ENCODE measurements at places on chromosomes 5 and 9.

- no peak for DNase-seq
Observed at GRCh38 chr5:97694091-97694490, 511.0 kb upstream of the RIOK2 start.

DNA sequence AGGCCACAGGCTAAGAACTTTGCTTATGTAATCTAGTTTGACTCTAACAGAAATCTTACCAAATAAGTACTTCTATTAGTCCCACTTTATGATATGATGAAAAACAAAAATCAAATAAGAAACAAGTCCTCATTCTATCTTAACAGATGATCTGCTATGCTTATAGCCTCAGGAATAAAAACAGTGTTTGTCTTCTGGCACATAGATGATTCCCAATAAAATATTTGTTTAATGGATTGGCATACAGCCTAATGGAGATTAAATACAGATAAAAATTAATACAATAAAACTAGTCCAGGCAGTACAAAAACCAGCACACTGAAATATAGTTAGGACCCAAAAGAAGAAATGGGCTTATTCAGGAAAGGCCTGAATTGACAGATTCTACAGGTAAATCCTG, 971.4 kb upstream of the WWC1 start:
- no peak for DNase-seq

DNA sequence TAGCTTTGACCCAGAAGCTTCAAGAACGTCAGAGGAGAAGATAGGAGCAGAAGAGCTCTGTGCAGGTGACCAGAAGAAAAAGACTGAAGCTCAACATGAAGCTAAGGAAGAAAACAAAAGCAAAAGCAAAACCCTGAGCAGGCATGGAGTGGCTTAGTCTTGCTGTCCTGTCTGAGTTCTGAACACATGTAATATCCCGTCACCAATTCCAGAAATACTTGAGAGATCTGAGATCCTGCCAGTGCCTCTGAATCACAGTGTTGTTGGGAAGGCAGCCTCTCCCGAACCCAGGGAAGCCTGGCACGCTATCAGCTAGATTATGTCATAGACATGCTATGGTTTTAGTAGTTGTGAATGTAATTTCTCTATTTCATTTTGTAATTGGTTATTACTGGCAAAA, 235.7 kb downstream of the ICE1 start:
- no peak for DNase-seq

- no peak for DNase-seq
Observed at GRCh38 chr5:143055596-143056338, 285.6 kb downstream of the ARHGAP26 start.

GRCh38 chr5:176889321-176890280, 9.5 kb downstream of the HK3 start:
- DNase-seq = no peak

DNA sequence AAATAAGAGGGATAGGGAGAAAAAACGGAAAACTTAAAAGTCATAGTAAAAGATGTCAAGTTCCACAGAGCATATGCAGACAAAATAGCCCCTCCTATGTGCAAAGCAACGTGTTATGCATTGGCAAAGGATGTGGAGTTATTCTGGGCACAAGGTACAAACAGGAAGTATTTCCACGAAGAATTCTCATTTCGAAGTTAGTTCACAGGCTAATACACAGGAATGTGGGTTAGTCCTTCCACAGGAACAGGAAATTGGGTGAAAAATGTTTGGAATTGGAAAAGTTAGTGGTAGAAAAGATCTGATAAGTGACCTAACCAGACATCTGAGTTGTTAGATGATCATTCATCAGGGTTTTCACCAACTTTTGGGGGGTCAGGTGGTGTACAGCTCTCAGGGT, 326.6 kb downstream of the EBF1 start:
- no peak for DNase-seq

DNA sequence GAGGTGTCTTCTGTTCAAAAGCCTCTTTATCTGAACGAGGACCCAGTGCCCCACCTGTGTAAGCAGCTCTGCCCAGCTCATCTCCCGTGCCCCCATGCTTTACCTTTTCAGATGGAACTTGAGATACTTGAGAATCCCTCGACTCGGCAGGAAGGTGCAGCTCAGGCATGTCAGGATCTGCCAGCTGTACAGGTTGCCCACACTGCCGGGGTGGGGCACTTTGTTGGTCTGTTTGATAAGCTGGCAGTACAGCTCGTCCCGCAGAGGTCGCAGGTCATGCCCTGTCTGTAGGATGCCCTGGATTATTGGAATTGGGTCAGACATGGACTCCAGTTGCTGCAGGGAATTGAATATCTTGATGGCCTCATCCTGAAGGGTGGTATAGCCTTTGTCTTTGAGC, 58.0 kb upstream of the RETREG1 start:
- DNase-seq = no peak

Measured in AG09319 (cell line).